ENCODE measurements at places on chromosomes 1 and 21.

DNA sequence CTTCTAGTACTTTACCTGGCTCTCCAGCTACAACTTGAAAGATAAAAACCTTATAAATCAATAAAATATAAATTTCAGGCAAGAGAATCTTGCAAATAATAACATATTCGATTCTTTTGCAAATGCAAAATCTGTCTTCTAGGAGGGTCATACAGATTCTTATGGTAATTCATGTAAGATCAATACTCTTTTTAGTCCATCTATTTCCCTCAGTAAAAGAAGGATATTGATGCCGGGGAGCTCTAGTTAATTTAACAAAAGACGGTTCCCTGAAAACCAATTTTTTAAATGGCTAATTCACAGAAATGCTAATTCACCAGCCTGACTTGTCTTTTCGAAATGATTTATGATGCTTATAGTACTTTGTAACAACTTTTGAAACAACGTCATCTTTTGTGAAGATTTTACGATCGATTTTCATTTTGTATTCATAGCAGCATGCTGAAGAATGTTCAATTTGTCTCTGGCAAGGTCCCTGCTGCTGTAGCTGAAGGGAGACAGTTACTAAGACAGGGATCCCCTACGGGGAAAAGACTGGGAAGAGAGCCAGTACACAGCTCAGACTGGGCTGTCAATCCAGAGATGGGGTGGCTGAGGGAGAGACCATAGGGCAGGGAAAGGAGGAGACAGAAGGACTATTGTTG, 90.6 kb upstream of the SPAG17 start:
- no peak for DNase-seq

DNA sequence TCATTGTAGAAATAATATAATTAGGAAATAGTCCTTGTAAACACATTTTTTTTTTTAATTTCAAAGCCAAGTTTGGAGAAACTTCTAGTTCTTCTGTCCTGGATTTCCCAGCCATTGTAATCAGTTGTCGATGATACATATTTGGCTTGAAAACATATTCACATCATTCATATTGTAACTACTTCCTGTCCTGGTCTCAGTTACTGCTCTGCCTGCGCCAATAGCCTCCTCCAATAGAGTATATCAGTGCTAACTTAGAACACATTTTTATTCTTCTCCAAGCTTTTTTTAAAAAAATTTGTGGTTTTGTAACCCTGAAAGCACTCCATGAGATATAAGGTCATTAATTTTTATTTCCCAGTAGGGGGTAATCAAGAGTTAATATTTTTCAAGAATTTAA, 46.1 kb upstream of the FMO2 start:
- DNase-seq: no peak

DNA sequence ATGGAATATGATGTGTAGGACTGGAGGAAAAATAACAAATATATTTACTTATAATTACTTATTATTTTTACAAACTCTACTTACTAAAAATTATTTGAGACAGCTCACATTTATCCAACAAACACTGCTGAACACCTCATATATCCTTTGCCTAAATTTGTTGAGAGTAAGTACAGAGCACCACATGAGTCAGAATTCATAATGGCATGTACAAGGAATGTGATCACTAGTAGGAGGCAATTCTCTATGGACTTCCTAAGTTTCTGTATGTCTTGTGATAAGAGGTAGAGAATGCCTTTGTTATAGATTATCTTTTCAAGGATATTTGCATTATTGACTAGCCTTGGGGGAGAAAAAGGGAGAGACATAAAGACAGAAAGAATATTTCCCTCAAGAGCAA, 8.2 kb upstream of the ST6GALNAC3 start:
- DNase-seq: no peak

- no peak for DNase-seq
These were observed 108.9 kb upstream of the GUCA2B start for GRCh38 chr1:42044346-42044745.

DNA sequence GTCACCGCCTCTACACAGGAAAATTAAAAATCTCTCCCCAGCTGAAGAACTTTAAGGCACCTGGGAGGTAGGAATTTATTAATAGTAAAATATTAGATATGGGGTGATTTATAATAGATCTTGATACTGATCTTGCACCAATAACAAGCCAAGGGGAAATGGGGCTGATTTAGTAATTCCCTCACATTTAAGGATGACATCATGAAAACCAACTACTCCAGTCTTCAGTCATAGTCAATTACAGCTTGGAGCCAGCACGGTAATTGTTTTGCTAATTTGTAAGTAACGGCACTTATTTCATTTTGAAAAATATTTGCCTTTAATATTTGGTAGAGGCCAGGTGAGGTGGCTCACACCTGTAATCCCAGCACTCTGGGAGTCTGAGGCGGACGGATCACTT, 92.8 kb downstream of the TGFBR3 start:
- no peak for DNase-seq

GRCh38 chr1:92536980-92537884, 50.5 kb upstream of the GFI1 start:
- DNase-seq: no peak

- DNase-seq: no peak
These were observed 36.6 kb downstream of the HIVEP3 start for GRCh38 chr1:41882068-41882477.

GRCh38 chr1:14945132-14946010, 208.2 kb upstream of the TMEM51 start:
- no peak for DNase-seq

GRCh38 chr1:222898191-222898527, 83.3 kb downstream of the DISP1 start:
- no peak for DNase-seq

- DNase-seq: no peak
These were observed 283.3 kb downstream of the RRAGC start for GRCh38 chr1:38576241-38576640.

- no peak for DNase-seq
These were observed 54.4 kb upstream of the NEK7 start for GRCh38 chr1:198102454-198102827.

DNA sequence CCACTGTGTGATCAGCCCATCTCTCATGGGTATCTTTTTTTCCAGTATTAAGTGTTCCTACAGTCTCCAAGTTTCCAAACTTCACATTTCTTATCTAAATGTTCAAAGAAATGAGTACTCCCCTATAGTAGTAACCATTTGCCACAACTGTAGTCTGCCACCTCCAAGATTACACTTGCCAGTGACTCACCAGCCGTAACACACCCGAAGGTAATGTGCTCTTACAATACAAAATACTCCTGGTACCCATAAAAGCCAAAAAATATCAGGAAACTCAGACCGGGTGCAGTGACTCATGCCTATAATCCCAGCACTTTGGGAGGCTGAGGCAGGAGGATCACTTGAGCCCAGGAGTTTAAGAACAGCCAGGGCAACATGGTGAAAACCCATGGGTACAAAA, 20.5 kb upstream of the ZNF496 start:
- DNase-seq: no peak

GRCh38 chr1:36366091-36366661, 19.5 kb downstream of the STK40 start:
- peak; percentile 81 for DNase-seq

DNA sequence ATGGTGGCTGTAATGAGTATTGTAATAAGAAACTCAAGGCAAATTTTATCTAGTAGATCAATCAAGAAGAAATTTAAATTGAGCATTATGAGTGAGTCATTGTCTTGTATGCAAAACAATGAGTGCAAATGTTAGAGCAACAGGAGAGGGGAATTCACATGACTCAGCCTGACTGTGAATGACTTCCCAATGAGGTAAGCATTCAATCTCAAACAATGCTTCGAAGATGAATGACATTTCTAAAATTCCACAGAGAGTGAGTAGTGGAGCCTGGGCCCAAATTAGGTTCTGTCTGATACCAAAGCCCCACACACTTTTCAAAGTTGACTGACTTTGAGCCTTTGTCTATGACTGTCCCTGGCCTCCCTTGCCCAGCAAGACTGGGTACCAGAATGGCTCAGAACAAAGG, 738.0 kb downstream of the PTPRU start:
- DNase-seq: no peak

GRCh38 chr21:39121600-39122355, 61.5 kb downstream of the PSMG1 start:
- no peak for DNase-seq

DNA sequence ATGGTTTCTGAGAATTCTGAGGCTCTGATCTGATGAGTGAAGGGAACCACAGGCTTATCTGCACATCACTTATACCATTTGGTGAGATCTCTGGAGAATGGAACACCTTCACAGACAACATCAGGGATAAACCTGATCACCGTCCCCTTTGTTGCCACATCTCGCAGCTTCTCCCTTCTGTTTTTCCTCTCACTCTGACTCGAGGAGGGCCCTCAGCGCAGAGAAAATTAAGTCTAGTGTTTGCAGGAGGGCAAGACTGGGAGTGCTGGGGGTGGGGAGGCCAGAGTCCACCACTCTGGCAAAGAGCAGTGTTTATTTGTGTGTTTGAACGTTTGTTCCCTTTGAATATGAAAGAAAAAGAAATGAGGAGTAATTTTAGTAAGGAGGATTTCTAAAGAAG, 29.0 kb upstream of the BATF3 start:
- DNase-seq: no peak

DNA sequence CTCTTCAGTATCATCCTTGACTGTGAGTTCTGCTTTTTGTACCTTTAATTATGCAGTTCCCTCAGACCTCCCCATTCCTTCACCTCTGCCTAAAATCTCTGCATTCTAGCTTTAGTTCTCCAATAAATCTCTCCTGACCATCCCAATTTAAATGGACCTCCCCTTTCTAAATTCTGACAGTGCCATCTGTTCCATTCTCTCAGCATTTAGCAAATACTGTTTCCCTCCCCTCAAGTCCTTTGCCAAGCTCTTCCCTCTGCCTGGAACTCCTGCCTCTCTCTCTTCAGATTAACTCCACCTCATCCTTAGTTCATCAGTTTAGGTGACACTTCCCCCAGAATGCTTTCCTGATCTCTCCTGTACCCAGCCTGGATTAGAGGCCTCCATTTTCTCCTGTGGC, 54.0 kb upstream of the JUN start:
- no peak for DNase-seq

DNA sequence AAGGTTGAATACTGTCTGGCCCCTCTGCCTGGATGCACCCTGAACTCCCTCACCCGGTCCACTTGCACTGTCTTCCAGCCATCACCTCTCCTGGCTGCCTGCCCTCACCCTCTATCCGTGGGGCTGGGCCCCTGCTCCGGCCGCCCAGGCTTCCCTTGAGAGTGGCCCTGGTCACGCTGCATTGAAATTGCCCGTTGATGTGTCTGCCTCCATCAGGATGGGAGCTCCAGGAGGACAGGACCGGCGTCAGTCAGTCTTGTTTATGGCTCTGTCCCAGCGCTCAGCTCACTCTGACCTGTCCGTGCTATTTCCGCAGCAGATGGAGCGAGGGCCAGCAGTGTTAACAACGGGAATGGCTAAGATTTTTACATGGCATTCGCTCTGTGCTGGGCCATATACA, 34.9 kb downstream of the FOXO6 start:
- DNase-seq: no peak

DNA sequence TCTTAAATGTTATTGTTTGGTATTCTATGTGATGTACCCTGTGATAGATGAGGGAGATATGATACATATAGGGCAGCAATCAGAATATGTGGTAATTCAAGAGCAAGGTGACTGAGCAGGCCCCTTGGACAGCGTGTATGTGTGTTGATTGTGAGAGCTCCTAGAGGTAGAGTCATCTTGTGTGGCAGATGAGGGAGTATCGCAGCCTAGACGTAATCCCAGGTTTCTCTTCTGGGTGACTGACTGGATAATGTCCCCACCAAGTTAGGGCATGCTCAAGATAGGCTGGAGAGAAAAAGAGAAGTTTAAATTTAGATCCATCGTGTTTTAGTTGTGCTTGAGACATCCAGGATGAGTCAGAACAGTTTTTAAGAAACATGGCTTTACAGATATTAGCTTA, 185.3 kb downstream of the ZP4 start:
- DNase-seq: no peak

GRCh38 chr1:16716691-16717335, 23.5 kb upstream of the RNU1-4 start:
- peak; percentile 1 for DNase-seq

DNA sequence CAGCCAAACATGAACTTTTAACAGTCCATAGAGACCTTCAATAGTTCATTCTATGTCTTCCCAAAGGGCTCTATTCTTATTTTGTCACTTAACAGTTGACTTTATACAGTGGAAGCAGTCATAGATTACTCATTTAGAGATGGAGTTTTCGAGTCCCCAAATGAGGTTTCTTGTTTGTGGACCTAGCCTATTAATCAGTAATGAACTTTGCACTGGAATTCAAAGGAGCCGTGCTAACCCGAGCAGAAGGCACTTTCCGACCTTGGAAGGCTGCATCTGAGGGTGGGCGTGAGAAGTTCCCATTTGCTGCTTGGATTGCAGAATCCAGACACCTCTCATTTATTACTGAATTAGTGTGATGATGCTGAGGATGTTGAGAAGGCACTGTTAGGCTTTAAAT, 46.4 kb downstream of the TTC39A start:
- no peak for DNase-seq

DNA sequence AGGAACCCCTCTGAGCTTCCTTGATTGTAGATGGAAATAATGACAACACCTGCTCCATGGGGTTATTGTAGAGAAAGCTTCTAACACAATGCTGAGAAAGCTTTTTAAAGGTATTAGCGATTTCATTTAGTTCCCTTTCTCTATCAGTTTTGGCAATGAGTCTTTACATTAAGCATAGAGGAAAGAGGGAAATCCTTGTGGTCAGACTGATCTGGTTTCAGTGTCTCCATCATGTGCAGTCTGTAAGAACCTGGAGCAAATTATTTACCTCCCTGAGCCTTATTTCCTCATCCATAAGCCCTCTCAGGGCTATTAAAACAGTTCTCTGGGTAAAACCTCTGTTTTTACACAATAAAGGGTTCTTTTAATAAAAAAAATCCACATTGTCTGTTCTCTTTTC, 87.5 kb downstream of the FGGY start:
- DNase-seq: no peak

- no peak for DNase-seq
These were observed 100.7 kb downstream of the KCNN3 start for GRCh38 chr1:154769193-154769895.

- peak; percentile 41 for DNase-seq
These were observed 10.9 kb downstream of the WNT4 start for GRCh38 chr1:22131875-22132486.

GRCh38 chr1:54273795-54274163, 73.8 kb downstream of the MRPL37 start:
- no peak for DNase-seq

DNA sequence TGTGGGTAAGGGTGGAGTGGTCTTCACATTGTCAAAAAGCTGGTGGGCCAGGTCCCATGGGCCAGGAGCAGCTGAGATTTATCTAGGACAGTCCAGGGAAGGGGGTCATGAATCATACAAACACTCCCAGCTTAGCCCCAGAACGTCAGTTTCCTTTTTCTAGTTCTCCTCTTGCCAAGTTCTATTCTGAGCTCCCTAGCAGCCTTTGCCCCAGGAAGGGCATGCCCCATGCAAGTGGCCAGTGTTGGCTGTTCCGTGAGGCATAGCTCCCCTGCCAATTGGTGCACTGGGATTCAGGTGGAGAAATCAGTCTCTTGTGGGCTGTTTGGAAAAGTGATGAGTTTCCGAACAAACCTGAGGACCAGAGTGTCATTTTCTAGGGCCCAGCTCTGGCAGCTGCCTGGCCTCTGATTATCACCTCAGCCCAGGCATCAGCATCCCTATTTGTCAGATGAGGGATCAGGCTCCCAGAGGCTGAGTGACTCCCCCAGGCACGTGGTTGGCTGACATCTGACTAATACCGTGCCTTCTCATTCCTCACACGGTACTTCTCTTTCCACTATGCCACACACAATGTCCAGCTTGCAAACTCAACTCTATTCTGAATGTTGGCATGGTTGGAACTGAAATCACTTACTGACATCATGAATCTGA, 14.2 kb upstream of the MYOM3 start:
- no peak for DNase-seq

- DNase-seq: peak; percentile 57
These were observed 6.7 kb downstream of the LMO4 start for GRCh38 chr1:87335175-87335884.

Measured in CD8-positive, alpha-beta memory T cell (primary cell).